GDM1 (cell line): ENCODE measurements at places on chromosomes 3 and 15.

GRCh38 chr3:188649521-188649920 lies 495.6 kb downstream of the LPP start:
- DNase-seq, result no peak

GRCh38 chr3:131217296-131217741 lies 164.3 kb upstream of the NUDT16 start:
- DNase-seq, result no peak

DNA sequence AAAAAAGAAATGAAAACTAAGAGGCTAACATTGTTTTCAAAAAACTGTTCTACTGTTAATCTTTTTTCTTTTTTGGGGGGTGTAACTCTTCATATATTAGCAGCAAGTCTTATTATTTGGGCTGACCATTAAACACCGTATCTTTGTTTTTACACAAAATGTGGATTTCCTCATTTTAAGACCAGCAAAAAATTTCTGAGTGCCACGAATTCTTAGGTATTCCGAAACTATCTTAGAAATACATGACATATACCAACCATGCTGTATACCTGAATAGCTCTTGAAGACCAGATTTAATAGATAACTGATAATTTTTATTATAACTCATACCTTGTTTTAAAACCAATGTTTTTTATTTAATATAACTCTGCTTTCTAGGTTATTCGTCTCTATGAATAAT lies 620 bp upstream of the TTC23 start:
- no peak for DNase-seq

DNA sequence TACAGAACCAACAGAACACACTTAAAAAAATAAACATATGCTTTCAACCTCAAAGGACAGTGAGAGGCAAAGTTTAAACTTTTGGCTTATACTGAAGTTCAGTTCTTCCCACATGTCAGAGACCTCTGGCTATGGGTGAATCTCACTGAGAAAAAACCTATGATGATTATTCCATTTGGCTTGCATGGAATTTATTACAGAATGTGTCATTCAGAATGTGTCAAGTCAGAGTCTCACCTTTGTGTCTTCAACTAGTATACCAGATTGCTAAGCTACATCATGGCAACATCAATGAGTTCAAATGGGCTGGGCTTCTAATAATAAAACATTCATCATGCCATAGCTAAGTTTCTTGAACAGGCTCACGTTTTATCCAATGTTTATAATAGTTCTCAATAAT lies 987.0 kb downstream of the NTRK3 start:
- DNase-seq, result no peak

DNA sequence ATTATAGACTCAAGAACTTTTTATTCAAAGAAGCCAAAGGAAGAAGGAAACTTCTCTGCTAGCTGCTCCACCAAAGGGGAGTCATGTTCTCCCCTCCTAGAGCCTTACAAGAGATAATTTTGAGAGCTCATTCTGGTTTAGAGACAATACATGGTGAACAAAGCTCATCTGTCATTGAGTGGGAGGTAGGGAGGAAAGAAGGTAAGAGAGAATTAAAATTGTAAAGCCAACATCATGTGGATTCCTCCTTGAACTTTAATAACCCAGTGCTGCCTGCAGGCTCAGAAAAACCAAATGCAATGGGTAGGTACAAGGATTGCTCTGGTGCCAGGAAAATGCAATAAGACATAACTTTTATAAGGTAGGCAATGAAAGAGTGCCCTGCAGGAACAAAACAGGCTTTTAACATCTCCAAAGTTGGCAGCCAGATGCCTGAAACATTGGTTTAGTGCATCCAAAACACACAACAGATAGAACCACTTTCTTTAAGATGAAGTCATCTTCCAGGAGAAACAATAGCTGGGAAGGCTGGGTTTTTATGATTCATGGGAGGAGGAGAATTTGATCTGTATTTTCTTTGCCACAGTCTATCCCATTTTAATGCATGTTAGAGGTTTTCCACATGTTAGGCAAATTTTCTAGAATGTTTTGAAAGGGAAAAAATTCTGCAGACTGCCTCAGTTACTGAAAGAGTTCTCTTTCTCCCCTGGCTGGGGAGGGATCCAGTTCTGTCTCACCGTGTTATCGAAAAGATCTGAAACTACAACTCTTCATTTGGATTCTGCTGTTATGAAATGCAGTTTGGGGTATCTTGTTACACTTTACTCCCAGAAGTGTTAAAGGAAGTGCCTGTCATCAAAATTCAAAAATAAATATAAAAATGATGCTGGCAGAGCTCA lies 11.3 kb upstream of the ARHGEF3 start:
- no peak for DNase-seq

DNA sequence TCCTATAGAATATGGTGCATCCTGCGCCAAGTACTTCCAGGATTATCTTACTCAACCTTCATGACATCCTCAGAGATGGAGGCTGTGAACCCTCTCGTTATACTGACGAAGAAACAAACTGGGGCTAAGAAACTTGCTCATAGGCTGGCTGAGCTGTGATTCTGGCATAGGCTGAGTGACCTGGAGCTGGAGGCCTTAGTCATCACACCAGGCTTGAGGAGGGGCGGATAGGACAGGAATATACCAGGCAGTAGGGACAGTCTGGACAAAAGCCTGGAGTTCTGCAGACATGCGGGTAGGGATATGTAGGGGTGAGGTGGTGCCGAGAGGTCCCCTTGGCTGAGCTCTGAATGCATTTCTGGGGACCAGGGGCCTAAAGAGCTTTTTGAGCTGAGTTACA lies 18.1 kb downstream of the HEMK1 start:
- no peak for DNase-seq

DNA sequence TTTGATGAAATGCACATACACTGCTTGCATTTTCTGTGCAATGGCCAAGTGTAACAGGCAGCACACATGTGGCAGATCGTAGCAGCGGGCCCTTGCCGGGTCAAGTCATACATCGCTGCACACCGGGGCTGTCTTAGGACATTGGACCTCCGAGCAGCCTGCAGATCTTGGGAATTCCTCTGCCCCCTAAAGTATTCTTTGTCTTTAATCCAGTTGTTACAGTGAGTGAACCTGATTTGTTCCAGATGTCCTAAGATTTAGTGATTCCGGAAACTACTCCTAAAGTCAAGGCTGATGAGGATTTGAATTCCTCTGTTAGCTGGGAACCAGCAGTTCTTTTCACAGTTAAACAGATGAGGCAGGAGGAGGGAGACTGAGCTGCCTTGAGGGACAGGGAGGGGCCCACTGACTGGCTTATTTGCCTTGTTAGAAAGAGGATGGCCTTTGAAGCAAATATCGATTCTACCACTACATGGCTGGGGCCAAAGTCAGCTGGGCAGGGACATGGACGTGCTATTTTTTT lies 190.7 kb upstream of the CTDSPL start:
- DNase-seq, result no peak

DNA sequence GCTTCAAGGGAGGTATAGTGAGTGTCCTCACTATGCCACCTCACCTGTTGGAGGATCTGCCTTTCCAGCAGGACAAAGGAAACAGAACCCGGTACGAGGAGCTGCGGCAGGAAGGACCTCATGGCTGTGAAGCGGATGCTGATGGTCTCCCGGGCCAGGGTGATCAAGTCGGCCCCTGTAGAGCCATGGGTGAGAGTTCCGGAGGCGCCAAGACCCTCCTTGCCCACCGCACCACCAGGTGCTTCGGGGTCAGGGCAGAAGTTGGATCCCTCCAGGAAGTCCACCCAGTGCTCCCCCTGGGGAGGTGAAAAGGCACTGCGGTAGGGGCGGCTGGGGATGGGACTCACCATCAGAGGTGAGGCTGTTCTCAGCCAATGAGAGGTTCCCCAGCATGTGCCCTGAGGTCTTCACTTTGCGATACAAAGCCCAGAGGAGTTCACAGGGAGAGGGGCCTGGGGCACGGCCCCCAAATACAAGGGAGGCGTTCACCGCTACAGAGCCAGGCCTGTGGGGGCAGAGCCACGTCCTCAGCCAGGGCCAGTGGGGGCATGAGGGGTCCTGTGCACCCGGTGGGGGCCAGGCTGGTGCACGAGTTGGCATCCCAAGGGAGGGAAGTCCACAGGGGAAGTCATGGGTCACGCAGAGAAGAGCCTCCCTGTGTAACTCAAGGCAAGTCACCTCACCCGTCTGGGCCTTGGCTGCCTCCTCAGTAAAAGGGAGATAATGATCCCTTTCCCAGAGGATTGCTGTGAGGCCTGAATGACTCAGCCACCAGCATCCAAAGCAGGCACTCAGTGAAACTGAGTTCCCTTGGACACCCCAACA lies 27.7 kb downstream of the C15orf39 start:
- no peak for DNase-seq

DNA sequence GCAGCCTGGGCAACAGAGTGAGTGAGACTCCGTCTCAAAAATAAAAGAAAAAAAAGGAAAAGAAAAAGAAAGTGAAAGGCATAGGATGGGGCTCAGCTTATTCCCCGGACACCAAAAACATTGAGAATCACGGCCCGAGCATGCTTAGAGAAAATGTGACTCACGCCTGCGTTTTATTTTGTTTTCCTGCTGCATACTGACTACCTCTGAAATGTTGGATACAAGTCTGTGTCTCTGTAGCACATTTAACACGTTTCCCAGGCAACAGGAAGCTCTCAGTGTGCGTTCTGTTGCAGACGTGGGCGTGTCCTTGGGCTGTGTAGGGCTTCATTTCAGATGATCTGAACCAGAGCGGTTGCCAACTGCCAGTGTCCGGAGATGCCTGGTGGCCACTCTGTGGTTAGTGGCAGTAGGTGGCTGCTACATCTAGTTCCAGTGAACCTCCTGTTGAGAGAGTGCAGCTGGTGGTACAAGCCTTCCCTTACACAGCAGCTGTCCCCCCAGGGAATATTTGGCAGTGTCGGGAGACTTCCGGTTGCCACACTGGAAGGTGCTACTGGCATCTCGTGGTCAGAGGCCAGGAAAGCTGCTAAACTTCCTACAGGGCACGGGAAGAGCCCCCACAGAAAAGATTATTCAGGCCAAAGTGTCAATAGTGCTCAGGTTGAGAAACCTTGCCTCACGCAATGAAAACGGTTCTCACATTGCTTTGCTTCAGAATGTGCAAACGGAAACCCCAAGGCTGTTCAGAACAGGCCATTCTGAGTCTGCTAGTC lies 3.0 kb downstream of the SLC51A start:
- no peak for DNase-seq

GRCh38 chr3:169242708-169243513 lies 420.6 kb downstream of the MECOM start:
- no peak for DNase-seq

- DNase-seq, result no peak
Measured at GRCh38 chr3:38029400-38030125, at the start of gene PLCD1. Gene PLCD1, minus strand, starts transcription at chr3:38029642. Its CDS starts 103 bp downstream, at chr3:38029539.

DNA sequence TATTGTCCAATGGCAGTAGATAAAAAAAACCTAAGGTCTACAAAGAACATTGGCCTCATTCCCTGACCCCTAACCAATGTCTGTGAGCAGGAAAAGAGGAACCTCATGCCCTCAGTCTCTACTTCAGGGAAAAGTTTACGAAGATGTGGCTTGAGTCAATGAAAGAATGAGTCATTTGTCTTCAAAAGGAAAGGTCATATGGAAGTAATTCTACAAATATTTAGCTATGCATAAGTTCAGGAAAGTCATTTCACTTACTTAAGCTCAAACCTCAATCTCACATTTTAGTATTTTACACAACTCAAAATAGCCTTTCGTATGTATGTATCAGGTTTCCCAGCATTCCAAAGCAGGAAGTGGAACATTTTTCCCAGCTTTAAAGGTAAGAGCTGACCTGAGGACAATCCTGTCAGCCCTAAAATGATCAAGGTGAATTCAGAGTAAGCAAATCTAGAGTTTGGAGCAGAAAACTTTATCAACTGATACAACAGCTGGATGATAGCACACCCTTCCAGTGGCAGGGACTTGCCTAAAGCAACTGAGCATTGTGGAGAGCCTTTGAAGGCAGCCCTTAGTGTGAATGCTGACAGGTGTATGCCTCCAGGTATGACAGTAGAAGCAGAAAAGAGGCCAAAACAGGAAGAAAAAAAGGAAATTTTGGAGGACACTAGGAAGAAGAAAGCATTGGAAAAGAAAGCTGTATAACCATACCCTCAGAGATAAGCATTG lies 53.9 kb upstream of the ACKR4 start:
- DNase-seq, result no peak

DNA sequence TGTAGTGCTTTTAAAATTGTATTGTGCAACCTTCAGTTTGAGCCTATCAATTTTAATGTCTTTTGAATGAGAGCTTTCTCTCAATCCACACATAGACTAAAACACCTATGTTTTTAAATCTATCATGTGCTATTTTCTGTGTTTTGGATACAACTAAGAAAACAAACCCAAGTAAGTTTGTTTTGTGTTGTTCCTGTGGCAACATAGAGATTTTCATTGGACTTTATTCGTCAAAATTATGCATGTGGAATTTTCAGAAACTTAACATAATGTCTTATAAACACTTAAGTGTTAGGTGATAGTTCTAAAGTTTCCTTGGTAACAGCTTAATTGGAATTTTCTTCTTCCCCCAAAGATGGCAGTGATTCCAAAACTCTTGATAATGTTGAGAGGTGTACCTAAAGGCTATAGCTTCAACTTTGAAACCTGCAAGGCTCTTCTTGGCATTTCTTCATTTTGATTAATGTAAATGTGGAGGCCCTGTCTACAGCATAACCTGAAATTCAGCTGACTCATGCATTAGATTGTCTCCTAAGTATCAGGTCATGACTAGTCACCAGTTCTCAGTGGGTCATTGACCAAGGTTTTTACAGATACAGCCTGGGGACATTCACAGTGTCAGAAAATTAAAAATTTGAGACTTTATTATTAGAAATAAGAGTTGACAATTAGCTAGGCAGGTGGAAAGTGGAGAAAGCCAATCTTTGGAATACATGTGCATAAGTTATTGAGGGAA lies 44.4 kb downstream of the COL6A5 start:
- DNase-seq, result no peak

- DNase-seq, result no peak
Measured at GRCh38 chr3:50150863-50151686, 4.0 kb upstream of the SEMA3F start.

DNA sequence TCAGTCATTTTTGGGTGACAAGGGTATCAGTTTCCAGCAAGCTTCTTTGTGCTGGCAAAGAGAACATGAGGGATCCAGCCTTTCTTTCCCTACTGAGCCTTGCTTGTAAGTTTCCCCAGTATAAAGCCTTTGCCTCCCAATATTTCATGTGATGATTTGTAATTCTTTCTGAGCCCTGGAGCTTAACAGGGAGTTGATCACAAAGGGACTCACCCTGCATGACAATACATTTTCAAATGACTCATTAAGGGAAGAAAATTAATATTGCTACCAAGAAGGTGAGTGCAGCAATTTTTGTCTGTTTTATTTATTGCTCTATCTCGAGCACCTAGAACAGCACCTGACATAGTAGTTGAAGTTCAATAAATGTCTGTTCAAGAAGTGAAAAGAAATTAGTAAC lies 27.7 kb downstream of the OXSM start:
- DNase-seq, result no peak

GRCh38 chr3:52670621-52671521 lies 14.8 kb downstream of the PBRM1 start:
- peak; percentile 58 for DNase-seq
